RWPE1 (cell line): ENCODE measurements at places on chromosomes 5 and 9.

DNA sequence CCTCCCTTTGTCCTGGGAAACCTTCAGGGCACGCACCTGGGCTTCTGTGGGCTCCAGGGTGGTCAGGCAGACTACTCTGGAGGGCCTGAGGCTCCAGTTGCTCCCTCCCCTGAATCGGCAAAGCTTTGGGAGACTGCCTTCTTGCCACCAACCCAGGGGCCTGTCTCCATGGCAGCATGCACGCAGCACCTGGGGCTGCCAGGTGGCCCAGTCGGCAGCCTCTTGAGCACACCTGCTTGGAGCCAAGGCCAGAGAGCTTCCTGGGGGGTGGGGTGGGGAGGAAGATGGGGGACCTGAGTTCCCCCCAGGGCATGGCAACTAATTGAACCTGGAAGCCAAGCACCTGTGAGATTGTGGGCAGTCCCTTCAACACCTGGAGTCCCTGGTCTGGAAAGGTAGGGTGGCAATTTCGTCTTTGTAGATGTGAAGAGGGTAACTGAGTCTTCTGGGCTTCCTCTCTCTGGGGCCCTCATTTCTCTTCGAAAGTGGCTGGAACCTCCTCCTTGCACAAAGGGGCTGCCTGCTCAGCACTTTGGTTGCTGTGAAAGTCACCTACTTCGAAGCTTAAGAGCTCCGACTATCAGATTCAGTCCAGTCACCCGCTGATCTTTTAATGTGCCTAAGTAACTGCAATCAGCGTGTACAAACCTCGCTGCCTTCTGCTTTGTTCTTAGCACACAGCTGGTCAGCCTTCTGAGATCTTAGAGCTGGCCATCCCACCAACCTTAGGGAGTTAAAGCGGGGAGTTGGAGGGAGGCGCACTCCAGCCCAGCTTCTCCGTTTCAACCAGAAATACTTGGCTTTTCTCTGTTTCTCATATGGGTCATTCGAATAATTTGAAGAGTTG lies 4.0 kb downstream of the RNF183 start:
- no peak for DNase-seq

GRCh38 chr5:32839106-32839505 lies 128.0 kb downstream of the NPR3 start:
- no peak for DNase-seq

DNA sequence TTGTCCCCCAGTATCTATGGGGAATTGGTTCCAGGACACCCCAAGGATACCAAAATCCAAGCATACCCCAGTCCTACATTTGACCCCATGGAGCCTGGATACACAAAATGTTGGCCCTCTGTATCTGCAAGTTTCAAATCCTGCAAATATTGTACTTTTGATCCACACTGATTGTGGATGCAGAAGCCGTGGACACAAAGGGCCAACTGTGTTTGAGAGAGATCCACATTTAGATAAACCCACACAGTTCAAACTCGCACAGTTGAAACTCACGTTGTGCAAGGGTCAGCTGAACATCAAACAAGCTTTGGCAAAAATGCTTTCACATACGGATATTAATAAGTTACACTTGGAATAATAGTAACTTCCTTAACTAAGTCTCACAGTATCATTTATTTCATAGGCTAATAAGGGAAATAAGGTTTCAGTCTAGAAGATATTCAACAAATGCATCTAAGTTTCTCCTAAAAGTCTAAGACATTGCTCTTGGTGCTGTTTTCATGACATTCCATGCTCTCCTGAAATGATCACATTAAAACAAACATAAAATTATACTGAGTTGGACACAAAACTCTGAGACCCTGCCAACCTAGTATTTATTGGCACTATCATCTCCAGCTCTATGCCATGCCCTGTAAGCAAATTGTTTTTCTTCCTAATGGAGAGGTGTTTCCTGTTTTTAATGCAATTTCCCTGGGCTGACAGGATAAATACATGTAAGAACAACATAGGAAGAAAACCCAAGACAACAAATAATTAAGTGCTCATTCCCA lies 32.3 kb downstream of the ACTL7A start:
- DNase-seq: no peak

- no peak for DNase-seq
These were observed 135.5 kb downstream of the CEMIP2 start for GRCh38 chr9:71632776-71633175.

GRCh38 chr9:27645161-27645840 lies 72.0 kb upstream of the C9orf72 start:
- DNase-seq: no peak

GRCh38 chr5:199197-199949 lies 8.1 kb downstream of the LRRC14B start:
- no peak for DNase-seq

DNA sequence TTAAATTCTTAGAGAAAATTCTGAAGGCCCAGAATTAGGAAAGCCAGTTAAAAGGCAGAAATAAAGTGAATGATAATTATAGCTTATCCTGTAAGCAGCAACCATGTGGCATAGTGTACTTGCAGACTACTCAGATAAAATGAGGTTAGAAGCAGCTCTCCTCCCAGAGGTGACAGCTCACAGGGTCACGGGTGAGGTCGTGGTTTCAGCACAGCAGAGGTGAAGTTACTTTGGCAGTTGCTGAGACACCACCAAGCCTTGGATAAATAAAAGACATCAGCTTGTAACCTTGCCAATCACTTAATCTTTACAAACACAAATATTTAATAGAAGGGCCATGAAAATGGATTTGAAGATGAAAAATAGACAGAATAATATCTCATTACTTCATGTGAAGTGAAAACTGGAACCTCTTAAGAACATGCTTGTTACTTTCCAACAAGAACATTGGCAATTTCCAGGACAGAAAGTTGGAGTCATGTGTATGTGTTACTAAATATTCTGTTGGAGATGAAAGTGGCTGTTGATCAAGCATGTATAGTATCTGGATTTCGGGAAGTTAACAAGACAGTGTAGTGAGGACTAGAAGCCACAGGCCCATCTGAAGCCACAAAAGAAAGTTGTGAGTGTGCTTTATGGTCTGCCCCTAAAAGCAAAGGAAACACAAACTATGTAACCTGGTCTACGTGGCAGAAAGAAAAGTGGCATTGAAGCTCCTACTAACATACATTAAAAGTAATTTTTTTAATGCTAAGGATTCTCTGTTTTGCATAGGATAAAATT lies 134.4 kb downstream of the ERCC6L2 start:
- DNase-seq: no peak

DNA sequence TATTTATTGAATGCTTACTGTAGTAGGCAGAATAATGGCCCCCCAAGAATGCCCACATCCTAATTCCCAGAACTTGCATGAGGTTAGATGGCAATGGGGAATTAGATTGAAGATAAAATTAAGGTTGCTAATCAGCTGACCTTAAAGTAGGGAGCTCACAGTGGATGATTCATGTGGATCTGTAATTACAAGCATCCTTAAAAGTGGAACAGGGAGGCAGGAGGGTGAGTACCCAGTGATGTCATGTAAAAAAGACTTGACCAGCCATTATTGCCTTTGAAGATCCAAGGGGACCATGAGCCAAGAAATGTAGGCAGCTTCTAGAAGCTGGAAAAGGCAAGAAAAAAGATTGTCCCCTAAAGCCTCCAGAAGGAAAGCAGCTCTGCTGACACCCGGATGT lies 71.4 kb downstream of the GABBR2 start:
- DNase-seq: no peak

GRCh38 chr5:31738199-31738598 lies 99.3 kb downstream of the PDZD2 start:
- no peak for DNase-seq

DNA sequence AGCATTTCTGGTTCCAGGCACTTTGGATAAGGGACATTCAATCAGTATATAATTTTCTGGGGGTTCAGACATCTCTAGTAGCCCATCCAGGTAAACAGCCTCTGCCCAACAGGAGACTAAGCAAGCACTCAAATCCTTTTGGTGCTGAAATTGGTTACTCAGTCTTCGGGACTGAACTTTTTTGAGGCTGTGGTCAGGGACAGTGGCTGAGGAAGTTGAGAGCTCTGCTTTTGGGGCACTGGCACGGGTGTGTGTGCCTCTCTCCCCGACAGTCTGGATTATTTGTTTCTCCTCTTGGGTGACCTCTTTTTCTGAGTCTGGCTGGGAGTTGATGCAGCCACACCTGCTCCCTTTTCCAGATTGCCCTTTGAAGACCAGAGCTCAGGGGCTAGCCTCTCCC lies 47.6 kb downstream of the ACER2 start:
- no peak for DNase-seq

- DNase-seq: no peak
These were observed 146.5 kb downstream of the SYK start for GRCh38 chr9:90948156-90948555.

GRCh38 chr9:103789686-103790085 lies 304.4 kb upstream of the SMC2 start:
- DNase-seq: peak; percentile 42

GRCh38 chr5:172438319-172438668 lies 16.0 kb downstream of the SH3PXD2B start:
- no peak for DNase-seq

- no peak for DNase-seq
These were observed 58.6 kb downstream of the LPAR1 start for GRCh38 chr9:110979636-110980035.

- DNase-seq: no peak
These were observed 4.7 kb upstream of the ISCA1 start for GRCh38 chr9:86287013-86287412.

- DNase-seq: no peak
These were observed 44.4 kb downstream of the ACTBL2 start for GRCh38 chr5:57437976-57438805.

- DNase-seq: no peak
These were observed 567.0 kb downstream of the CETN3 start for GRCh38 chr5:89842531-89842930.

DNA sequence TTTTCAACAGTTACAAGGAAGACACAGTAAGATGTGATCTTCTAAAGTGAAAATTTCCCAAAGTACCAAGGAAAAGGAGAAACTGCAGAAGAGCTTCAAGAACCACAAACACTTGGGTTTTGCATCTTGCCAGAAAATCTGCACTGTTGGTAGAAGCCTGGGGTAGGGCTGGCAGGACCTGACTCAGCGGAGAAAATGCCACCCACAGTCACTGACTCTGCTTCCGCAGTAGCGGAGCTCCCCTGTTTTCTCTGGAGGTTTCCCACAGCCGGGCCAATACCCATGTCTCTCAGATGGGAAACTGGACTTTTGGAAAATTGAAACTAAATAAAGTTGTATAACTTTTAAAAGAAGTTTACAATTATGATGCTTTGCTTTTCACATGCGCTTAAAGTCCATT lies 104.2 kb downstream of the MEF2C start:
- no peak for DNase-seq

- DNase-seq: no peak
These were observed 4.6 kb upstream of the PRDM12 start for GRCh38 chr9:130659699-130660248.

- DNase-seq: no peak
These were observed 409.2 kb upstream of the KLF4 start for GRCh38 chr9:107898761-107899160.

- no peak for DNase-seq
These were observed 16.3 kb upstream of the NPM1 start for GRCh38 chr5:171371326-171371725.

GRCh38 chr9:71984403-71984802 lies 73.0 kb downstream of the C9orf85 start:
- peak; percentile 34 for DNase-seq

DNA sequence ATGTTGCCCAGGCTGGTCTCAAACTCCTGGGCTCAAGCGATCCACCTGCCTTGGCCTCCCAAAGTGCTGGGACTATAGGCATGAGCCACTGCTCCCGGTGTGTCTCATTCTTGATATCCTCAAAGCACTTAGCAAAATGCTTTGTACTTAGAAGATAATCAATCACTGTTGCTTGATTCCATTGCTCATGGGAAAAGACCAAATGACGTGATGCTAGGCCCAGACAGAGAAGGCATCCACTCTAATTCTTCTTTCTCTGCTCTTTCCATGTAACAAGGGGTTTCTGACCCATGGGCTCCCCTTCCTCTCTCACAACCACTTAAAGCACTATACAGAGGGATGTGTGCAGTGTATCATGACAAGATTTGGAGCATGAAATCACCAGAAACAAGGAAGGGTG lies 83.0 kb downstream of the APBA1 start:
- DNase-seq: no peak

- no peak for DNase-seq
These were observed 362.9 kb downstream of the ARRDC3 start for GRCh38 chr5:91020065-91020800.

- DNase-seq: no peak
These were observed 1610.1 kb upstream of the ACO1 start for GRCh38 chr9:30774326-30774725.

DNA sequence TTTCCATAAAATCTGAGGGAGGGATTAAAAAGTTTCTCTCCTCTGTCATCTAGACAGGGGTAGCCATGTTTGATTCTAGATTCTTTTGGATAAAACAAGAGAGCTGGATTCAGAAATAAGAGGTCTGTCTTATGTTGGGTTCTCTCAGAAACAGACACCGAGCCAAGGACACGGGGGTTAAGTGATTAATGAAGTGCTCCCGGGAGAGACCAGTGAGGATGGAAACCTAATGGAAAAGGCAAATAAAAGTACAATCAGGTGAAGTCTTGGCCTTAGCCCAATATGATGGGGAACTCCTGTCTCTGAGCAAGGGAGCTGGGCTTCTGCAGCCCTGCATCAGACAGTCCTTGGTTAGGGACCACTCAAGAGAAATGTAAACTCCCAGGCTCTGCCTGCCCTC lies 308.8 kb upstream of the PANK3 start:
- no peak for DNase-seq

GRCh38 chr9:112132356-112132755 lies 42.7 kb downstream of the SUSD1 start:
- DNase-seq: no peak

DNA sequence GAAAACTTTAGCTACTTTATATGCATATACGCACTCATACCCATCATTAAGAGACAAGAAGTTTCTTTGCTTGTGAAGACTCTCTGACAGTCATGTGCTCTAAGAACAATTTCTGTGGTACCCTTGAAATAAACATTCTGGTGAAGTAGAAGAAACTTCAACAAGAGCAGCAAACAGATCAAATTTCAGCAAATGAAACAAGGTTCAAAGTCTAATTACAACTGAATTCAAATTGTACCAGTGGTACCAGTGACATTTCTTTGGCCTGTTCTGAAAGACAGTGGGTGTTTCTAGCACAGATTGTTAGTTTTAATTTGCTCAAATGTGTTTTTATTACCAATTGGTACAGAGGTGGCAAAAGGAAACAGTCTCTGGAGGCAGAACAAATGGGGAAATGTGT lies 391.0 kb downstream of the CHSY3 start:
- no peak for DNase-seq

DNA sequence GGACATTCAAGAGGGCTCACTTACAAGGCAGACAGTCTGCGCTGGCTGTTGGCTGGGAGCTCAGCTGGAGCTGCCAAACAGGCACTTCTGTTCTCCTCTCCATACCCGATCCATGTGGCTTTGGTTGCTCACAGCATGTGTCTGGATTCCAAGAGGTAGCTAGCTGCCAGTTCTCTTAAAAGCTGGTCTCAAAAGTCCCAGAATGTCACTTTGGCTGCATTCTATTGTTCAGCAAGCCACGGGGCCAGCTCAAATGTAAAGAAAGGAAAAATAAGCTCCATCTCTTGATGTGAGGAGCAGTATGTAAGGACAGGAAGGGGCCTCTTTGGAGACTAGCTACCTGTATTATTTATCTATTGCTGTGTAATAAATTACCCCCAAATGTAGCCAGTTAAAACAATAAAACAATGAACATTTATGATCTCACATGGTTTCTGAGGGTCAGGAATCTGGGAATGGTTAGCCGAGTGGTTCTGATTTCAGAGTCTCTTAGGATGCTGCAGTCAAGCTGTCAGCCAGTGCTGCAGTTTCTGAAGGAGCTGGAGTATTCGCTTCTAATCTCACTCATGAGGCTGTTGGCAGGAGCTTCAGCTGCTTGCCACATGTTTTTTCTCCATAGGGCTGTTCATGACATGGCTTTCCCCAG lies 112.7 kb upstream of the CLINT1 start:
- no peak for DNase-seq
